ENCODE measurements at places on chromosomes 2 and 18.

DNA sequence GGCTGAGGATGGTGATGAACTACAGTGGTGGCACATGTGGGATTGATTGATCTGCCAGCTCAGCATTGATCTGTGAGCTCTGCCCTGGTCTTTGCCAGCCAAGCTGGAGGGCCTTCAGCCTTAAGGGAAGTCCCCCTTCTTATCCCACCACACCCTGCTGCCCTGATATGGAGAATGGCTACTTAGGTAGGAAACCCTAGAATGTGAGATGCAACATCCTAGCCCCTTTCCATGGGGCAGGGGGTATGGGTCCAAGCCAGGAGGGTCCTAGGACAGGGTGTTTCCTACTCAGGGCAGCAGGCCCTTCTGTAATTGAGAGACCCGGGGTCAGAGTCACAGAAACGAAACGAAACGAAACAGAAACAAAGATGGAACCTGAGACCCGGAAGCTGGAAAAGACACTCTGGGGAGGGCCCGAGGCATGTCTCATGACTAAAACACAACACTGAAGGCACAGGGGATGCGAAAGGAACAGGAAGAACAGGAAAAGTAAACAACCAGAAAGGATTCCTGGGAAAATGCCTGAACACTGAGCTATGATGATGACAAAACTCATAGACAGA is 16.9 kb upstream of the SULT1C2 start:
- no peak for DNase-seq

GRCh38 chr2:196959734-196960338 is 33.3 kb upstream of the PGAP1 start:
- no peak for DNase-seq

GRCh38 chr2:5673145-5674025 is 18.8 kb upstream of the SOX11 start:
- DNase-seq: no peak

- DNase-seq: peak; percentile 7
These were observed at the start of gene SP9 for GRCh38 chr2:174334781-174335251. Gene SP9 (plus strand): TSS chr2:174334954. CDS start chr2:174335093, 139 bp downstream.

- no peak for DNase-seq
These were observed 12.6 kb downstream of the RNF149 start for GRCh38 chr2:101295895-101296294.

GRCh38 chr18:21242780-21243401 is 859 bp downstream of the GREB1L start:
- no peak for DNase-seq

- no peak for DNase-seq
These were observed 32.9 kb downstream of the ST8SIA5 start for GRCh38 chr18:46723856-46724415.

DNA sequence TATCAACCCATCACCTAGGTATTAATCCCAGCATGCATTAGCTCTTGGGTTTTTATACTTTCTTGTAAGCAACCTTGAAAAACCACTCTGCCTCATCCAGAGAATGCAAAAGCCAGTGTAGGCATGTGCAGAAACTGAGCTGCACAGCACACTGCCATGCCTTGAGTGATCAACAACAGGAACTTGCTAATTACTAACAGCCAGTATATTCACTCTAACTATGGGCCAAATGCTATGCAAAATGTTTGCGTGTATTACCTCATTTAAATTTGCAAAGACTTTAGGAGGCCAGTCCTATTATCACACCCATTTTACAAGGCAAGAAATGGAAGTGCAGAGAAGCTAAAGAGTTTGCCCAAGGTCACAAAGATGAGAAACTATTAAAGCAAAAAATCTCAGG is 169.8 kb downstream of the PID1 start:
- DNase-seq: no peak

DNA sequence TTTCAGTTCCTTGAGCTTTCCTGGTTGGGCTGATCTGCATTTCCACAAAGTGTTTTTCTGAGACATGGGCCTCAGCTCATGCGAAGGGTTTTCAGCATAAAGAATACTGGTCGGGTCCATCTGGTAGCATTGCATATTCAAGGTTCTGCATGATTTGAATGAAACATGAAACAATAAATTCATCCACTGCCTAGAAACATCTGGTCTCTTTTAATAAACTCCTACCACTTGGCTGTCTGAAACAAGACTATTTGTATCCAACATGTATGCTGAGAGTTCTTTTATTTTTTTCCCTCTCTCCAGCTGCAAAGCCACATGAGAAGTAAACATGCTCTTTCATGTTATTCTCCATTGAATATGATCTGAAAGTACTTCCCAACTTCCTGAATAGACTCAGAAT is 314.9 kb upstream of the SOX11 start:
- no peak for DNase-seq

GRCh38 chr2:230668184-230668938 is 44.3 kb upstream of the CAB39 start:
- DNase-seq: peak; percentile 64

GRCh38 chr2:98946855-98947254 is 10.8 kb upstream of the CRACDL start:
- DNase-seq: no peak

DNA sequence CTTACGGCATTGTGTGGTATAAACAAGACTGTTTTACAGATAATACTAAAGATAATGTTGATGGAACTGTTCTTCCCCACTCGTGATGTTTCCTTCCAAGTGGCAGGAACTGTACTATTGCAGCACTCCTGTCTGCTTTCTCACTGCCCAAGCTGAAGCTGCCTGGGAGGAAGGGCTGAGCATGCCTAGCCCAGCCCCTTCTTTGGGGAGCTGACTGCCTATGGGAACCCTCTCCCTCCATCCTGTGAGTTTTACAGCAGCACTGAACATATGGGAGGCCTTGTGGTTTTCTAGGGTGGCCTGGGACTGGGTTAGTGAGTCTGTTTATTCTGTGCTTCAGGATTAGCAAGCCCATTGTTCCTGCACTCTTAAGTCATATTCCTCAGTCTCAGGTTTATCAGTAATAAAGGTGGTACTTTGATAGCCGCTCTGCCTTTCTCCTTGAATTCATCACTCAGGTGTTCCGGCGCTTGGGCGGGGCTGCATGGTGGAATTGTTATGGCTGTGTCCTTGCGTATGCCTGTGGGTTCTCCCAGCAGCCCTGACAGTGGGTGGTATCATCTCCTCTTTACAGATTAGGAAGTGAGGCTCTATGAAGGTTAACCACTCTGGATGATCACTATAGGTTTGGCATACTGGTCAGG is 379.7 kb downstream of the PTPRM start:
- peak; percentile 13 for DNase-seq

DNA sequence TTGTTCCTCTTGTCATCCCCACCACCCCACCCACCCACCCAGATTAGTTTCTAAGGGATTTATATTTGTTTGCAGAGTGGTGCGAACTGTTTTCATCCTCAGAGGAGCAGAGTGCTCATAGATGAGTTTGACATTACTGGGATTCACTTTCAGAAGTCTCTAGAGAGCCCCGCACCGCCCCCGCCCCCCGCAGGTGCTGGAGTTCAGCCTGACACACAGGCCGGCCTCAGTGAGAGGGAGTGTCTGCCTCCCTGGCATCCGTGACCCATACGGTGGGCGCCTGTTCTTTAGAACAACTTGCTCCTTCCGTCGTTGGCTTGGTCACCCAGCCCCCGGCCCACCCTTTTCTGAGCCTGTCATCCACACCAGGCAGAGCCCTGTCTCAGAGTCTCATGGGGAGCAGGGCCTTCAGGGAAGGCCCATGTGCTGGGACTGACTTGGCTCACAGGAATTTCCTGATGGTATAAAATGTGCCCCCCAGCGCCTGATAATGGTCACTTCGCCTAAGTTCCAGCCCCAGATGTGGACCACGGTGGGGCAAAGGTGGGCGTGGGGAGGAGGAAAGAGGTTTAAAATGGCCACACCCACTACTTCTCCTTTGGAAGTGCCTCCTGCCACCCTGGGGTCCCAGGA is 44.3 kb downstream of the HPCAL1 start:
- DNase-seq: no peak

- no peak for DNase-seq
These were observed 379.4 kb downstream of the SETBP1 start for GRCh38 chr18:45060102-45060501.

DNA sequence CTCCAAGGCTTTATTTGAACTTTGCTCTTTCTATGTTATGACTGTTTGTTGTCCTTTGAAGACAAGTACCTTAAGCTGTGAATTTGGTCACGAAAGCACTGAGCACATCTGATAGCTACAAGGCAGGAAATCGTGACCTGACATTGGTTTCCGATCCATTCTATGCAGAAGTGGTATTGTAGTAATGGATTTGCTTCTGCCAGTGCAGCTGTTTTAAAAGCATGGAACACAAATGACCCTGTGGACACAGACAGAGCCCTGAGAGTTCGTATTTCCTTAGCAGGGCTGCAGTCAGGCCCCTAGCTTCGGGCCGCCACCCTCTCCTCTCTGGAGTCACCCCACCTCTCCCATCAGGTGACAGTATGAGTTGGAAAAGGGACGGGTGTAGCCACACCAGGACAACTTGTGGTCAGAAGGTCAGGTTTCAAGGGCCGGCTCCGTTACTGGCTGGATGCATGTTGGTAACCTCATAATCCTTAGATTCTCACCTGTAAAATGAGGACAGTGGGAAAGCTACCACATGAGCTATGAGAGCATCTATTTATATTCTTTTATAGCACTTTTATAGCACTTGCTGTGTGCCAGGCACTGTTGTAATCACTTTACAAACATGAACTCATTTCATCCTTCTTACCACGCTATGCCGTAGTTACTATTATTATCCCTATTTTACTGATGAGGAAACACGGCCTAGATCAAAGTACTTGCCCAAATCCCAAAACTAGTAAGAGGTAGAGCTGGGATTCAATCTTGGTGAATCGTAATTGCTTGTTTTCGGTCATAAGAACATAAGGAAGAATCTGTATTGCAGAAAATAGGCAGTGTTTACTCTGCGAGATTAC is 70.2 kb downstream of the SPATS2L start:
- DNase-seq: no peak

- no peak for DNase-seq
These were observed 181.8 kb downstream of the EIPR1 start for GRCh38 chr2:3195641-3196476.

GRCh38 chr2:263022-263738 is 652 bp downstream of the SH3YL1 start:
- DNase-seq: no peak

DNA sequence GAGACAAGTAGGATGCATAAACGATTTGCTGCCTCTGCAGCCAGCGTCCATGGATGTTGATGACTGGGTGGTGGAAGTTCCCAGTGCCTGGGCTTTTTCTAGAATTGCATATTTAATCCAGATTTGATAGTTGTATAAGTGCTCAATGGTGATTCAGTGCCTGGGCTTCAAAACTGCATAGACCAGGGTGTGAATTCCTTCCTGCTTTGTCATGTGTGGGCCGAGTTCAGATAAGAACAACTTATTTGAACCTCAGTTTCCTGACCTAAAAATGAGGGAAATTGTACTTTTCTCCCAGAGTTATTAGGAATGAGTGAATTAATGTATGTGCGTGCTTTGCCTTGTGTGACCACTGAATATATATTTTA is 154.6 kb downstream of the WDSUB1 start:
- DNase-seq: no peak

GRCh38 chr18:46372670-46373069 is 268.5 kb downstream of the HAUS1 start:
- DNase-seq: no peak

DNA sequence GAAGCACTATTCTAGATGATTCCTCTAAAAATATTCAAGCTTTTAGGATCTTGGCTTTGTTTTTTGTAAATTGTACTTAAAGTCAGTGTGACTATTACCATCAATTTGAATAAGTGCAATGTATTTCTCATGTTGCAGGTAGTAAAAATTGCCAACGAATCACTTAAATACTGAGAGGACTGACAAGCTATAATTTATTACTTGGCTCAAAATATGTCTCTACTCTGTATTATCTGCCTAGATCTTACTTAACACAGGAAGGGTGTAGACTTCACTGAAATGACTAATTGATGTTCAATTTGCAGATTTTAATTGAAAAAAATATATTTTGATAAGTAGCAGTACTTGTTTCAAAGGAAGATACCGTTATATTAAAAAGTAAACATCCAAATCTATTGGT is 202.3 kb downstream of the SLC8A1 start:
- no peak for DNase-seq

GRCh38 chr2:204468746-204469429 is 76.4 kb upstream of the PARD3B start:
- no peak for DNase-seq

GRCh38 chr2:204354442-204354856 is 190.8 kb upstream of the PARD3B start:
- no peak for DNase-seq

DNA sequence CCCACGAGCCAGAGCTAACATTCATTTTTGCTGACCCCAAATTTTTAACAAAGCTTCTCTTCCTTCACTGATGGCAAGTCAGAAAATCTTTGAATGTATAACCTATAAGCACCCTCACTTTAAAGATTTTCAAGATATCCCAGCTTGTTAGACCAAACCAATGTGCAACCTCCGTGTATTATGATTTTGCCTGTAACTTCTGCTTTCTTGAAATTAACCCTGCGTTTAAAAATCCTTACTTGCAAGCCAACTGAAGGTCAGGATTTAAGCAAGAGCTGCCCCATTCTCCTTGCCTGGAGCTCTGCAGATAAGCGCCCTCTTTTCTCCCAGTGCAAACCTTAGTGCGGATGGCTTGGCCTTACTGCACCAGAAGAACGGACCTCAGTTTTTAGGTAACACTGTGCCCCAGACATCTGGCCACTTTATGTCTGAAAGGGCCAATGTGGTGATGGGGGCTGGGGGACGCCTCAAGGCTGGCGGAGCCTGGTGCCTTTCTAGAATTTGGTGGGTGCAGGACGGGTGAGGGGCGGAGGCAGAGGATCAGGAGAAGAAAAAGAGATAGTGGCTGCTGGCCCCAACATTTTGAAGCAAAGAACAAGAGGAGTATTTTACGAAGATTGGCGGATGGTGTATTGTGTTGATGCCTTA is 805 bp upstream of the TNFRSF11A start:
- no peak for DNase-seq

DNA sequence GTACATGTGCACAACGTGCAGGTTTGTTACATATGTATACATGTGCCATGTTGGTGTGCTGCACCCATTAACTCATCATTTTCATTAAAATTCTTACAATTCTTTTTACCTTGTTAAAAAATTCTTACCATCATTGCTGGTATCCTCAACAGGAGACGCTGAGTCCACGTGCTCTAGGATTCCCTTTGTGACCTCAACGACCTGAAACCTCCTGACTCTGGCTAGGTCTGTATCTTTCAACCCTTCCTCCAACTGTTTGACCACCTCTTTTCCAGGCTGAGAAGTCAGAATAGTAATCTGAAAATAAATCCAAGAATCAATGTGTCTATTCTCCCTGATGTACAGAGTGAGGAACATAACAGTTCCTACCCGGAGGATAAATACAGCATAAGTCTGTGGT is 41.2 kb downstream of the M1AP start:
- no peak for DNase-seq

- no peak for DNase-seq
These were observed 137.3 kb downstream of the TMEM131 start for GRCh38 chr2:97858442-97858841.

GRCh38 chr2:199704358-199705238 is 146.4 kb downstream of the FTCDNL1 start:
- DNase-seq: no peak

- DNase-seq: no peak
These were observed 230.9 kb upstream of the RGPD4 start for GRCh38 chr2:107595749-107596148.

Measured in activated naive CD4-positive, alpha-beta T cell treated with Interleukin-2 at 50 U/mL for 16 hours (primary cell).